Stimulated activated CD4-positive, alpha-beta T cell treated with anti-CD3 and anti-CD28 coated beads, TNF-alpha, amount 100 ng/mL, for 24 hours (primary cell): ENCODE measurements at places on chromosomes 7 and 10.

DNA sequence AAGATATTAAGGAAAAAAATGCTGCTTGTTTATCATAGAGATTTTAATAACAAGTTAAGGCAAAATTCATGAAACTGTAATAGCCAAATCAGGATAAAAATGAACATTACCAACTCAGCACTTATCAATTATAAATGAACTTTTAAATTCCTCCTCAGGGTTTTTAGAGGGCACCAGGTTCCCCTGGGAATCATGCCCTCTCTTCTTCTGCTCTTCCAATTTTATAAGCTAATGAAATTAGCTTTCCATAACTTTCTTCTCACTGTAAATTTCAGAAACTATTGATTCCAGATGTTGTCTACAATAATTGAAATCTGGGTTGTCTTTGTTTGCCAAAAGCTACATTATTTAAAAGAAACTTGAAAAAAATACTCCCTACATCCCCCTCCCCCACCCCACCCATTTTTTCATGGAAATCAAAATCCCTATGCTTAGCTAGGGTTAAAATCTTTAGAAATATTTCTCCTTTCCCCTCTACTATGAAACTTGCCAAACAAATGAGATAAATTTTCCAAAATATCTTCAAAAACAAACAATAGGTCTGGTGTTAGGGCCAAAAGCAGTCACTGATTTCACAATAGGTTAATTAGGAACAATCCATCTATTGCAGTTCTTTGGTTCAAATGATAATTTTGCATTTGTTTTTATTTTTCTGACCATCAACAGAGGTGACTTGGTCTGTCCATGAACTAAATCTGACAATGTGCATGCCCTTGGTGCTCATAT lies 187.7 kb downstream of the DOCK4 start:
- no peak for DNase-seq

GRCh38 chr7:137694405-137694804 lies 152.4 kb downstream of the DGKI start:
- no peak for DNase-seq

- no peak for DNase-seq
These were observed 1.3 kb upstream of the CALCR start for GRCh38 chr7:93575555-93576399.

GRCh38 chr7:28458732-28459131 lies 46.4 kb downstream of the CREB5 start:
- no peak for DNase-seq

DNA sequence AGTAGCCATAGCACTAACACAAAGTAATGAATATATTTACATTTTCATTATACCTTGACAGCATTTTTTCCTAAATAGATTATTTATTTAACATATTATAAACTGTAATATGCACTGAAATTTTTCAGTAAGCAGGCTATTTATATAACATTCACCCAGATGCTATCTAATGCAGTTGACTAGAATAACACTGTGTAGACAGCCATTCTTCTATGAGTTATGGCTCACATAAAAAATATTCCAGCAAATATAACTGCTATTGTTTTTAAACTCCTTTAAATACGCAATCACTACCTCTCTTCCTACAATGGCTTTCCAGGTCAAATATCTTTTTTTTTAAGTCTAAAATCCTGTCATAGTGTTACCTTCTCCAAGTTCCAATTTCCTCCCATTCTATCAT lies 21.6 kb downstream of the TPK1 start:
- DNase-seq = no peak

GRCh38 chr7:64884085-64884912 lies 18.8 kb upstream of the ZNF273 start:
- no peak for DNase-seq

GRCh38 chr7:149440222-149440621 lies 20.6 kb downstream of the ZNF777 start:
- DNase-seq = no peak

DNA sequence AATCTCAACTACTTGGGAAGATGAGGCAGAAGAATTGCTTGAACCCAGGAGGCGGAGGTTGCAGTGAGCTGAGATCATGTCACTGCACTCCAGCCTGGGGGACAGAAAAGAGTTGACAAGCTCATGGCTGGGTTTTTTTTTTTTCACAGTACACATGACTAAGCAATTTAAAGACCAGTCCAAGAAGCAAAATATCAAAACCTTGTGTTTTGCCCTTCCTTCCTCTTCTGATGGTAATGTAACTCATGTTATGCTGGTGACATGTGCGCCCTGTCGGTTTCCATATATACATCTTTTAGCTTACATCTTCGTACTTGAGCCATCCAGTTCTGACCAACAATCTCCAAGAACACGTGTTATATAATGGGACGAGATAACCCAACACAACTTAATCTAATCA lies 237.7 kb upstream of the PLXDC2 start:
- DNase-seq = no peak

GRCh38 chr7:71133232-71133622 lies 1.3 kb downstream of the GALNT17 start:
- no peak for DNase-seq

DNA sequence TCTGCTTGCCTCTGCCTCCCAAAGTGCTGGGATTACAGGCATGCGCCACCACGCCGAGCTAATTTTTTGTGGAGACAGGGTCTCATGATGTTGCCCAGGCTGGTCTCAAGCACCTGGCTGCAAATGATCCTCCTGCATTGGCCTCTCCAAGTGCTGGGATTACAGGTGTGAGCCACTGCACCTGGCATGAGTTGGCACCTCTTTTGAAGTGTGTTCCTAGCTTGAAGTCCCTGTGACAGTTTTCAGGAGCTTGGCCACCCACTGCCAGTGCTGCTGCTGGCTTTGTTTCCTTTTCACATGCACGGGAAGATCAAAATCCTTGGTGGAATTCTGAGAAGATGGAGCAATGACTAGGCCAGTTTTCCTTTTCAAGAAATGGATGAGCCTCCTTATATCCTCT lies 126.3 kb downstream of the NRP1 start:
- no peak for DNase-seq

DNA sequence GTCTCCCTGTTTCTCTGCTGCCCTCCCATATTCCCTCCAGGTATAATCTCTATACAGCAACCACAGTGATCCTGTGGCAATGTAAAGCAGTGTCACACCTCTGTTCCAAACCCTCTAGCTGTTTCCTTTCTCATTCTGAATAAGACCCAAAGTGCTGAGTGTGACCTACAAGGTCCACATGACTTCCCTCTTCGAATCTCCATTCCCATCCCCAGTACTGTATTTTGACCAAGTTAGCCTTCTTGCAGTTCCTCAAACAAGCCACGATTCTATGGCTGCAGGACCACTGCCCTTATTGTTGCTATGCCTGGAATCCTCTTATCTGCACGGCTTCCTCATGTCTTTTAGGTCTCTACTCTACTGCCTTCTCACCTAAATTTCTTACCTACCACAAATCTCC lies 291.9 kb downstream of the DOCK4 start:
- no peak for DNase-seq

DNA sequence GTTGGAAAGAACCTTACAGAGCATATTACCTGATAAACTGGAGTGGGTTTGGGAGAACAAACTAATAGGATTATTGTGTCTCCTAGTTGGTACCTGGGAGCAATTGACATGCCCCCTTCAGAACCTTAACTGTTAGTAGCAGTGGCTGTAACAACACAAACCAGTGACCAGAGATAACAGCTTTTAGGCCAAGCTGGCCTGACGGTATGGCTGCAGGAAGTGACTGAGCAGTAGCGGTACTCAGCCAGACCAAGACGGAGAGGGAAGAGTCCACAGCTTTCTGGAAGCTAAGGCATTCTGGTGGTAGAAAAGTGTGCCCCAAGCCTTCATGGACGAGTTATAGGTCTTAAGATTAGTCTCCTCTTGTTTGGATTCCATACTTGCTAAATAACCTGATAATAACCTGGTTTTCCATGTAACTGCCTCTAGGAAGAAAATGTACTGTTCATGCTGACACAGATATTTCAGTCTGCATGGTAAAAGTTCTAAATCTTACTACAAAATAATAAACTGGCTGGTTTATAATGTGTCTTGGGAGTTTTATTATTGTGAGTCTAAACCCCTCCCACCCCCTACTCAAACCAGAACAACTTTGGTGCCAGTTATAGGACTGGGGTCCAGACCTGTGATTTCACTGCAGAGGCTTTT lies 11.3 kb downstream of the NOLC1 start:
- no peak for DNase-seq

DNA sequence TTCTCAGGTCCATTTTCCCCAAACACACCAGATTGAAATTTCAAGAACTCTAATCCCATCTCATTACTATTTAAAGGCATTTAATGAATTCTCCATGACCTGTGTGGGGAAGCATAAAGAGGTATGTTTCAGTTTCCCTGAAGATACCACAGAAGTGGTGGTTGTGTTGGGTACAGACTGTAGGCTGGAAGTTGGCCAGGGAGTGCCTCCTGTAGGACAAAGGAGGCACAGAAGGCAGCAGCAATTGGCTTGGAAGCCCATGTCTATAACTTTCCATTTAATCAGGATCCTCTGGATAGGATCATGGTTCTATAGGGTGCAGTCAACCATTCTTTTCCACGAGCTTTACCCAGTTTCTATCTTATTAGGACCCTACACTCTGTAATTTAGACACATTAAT lies 8.6 kb upstream of the BET1 start:
- DNase-seq = no peak

DNA sequence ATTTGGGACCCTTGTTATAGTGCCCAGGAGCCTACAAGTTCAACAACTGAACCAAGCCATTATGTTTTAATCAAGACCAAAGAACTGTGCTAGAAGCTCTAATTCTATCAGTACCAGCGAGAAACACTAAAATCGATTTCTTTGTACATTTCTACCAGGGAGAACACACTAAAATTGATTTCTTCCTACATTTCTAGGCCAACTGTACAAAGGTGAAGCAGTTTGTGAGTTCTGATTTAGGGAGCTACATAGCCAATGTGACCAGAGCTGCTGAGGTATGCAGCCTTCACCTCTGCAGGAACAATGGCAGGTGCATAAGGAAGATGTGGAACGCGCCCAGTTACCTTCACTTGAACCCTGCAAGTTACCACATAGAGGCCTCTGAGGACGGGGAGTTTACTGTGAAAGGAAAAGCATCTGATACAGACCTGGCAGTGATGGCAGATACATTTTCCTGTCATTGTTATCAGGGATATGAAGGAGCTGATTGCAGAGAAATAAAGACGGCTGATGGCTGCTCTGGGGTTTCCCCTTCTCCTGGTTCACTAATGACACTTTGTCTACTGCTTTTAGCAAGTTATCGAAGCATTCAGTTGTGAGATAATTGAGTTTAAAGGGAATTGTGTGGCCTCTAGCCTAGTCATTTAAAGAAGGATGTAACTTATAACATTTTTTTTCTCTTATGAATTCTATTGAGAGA lies 31.7 kb downstream of the HYAL4 start:
- DNase-seq = no peak

- DNase-seq = no peak
These were observed 12.3 kb upstream of the NRF1 start for GRCh38 chr7:129599174-129599573.

GRCh38 chr7:127935847-127936376 lies 95.3 kb downstream of the LRRC4 start:
- DNase-seq = no peak

- DNase-seq = no peak
These were observed 283.5 kb downstream of the THSD7A start for GRCh38 chr7:11548532-11548931.

GRCh38 chr7:78852951-78853350 lies 600.5 kb downstream of the MAGI2 start:
- no peak for DNase-seq
